ENCODE measurements at places on chromosomes 7 and 10.

DNA sequence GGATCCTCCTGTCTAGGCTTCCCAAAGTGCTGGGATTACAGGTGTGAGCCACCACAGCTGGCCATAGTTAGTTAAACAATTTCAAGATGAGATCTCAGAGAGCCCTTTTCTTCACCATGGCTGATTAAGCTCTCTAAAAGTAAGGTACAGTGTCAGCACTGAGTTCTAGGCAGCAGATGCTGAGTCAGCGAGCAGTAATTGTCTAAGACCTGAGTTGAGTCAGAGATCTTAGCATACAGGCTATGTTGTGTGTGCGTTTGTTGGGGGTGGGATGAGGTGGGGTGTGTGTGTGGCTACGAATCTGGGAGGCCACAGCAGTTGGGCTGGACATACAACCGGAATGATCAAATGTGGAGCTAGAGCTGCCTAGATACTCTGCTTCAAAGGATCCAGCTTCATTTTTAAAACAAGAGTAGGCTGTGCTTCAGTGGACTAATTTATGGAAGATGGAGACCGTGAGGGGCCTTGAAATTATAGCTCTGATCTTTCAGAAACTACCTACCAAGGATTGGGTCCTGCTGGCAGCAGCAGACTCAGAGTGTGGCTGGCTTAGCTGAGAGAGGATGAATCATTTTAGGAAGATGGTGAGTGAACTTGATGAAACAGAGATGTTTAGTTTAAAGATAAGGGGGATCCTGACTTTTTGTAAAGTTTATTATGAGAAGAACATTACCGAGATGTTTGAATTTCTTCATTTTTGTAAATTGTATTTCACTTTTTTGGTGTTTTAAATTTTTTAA, 17.5 kb upstream of the MTPN start:
- no peak for DNase-seq

DNA sequence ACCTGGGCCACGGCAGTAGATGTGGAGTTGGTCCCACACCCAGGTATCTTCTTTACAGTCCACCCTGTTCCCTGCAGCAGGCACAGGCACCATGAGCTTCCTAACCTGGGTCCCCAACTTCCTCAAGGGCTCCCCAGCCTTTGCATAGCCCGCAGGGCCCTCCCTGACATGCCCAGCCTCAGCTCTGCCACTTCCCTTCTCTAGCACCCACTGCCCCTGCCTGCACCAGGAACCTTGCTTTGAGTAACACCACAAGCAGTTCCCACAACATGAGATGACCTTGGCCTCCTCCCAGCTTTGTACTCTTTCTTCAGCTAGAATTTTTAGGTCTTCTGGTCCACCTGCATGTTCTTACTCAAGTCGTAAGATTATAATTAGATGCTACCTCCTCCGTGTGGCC, 92.2 kb upstream of the ZPBP start:
- no peak for DNase-seq

- DNase-seq = no peak
These were observed 165.5 kb downstream of the MAGI2 start for GRCh38 chr7:79287981-79288380.

GRCh38 chr7:131619336-131620305, 63.2 kb upstream of the PODXL start:
- peak; percentile 91 for DNase-seq

DNA sequence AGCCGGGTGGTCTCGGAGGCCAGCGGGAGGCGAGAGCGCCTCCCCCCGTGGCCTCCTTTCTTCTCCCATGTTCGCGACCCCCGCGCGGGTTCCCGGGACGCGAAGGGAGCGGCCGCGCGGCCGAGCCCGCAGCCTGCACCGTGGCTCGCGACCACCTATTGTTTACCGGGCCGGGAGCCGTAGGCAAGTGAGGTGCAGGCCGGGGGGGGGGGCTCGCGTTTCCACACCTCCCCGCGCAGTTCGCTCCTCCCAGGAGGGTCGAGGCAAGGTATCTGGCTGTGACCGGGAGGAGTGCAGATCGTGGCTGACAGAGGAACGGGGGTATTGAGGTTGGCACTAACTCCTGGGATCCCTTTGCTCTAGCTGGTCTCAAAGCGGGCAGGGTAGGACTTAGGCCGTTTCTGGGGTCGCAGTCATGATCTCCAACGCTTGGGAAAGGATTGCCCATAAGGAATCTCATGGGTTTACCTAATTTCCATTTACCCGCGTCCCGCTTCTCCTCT, 734 bp downstream of the PTPN12 start:
- DNase-seq = peak; percentile 72

GRCh38 chr7:13984831-13985685, 4.4 kb downstream of the ETV1 start:
- no peak for DNase-seq

DNA sequence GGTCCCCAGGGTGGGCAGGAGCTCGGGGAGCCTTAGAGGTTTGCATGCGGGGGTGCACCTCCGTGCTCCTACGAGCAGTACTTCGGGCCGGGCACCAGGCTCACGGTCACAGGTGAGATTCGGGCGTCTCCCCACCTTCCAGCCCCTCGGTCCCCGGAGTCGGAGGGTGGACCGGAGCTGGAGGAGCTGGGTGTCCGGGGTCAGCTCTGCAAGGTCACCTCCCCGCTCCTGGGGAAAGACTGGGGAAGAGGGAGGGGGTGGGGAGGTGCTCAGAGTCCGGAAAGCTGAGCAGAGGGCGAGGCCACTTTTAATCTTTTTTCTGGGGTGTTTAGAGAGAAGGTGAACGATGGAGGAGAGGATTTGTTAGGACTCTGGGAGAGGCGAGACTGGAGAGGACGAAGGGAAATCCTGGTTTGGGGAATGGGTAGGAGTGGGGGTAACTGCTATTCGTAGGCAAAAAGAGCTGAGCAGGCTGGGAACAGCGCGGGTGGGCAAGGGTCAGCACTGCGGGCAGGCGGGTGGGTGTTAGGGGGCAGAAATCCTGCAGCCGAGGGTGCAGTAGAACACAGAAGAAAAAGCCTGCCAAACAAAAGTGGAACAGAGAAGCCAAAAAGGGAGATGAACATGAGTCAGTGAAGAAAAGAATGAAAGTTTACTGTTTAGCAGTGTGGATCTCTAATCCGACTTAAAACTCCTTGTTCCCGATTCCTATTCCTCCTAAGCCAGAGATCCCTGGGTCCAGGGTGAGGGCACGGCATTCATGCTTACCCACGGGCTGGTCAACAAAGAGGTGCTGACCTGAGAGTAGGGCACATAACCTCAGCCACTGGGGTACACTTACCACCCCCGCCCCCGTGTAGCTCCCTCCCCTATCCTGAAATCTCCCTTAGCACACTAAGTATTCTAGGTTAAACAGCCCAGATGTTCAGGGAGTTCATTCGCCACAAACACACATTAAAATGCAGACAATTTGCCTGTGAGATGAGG, 26.9 kb downstream of the PRSS2 start:
- DNase-seq = no peak

DNA sequence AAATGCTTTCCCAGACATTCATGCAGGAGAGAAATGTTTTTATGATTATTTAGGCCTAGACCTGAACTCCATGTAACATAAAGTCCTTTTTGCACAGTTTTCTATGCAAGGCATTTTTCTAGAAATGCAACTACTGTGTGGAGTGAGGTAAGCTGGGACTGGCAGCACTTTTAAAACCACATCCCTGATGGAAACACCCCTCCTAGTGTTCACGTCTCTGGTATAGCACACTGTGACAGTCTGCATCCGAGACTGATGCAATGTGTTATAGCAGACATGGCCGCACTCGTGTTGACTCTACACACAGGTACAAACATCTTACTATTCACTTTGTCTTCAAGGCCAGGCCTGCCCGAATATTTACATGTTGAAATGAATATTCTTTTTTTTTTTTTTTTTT, 19.3 kb upstream of the ERCC6 start:
- DNase-seq = no peak

DNA sequence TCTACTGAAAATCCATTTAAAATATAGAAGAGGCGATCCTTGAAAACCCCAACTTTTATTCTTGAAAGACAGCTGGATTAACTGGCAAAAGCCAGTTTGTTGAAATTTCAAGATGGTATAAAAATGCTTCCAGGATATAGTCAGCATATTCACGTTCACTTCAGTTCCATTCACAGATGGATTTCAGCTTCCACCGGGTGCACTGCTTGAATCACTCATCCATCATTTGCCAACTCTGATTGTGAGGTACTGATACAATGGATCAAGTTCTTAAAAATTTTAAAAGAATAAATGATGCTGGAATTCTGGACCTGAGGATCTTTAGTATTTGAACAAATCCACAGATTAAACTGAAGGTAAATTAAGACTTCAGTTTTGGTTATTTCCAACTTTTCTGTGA, 2.4 kb downstream of the PURB start:
- no peak for DNase-seq

- no peak for DNase-seq
These were observed 41.2 kb downstream of the JMJD1C start for GRCh38 chr10:63424576-63424975.

DNA sequence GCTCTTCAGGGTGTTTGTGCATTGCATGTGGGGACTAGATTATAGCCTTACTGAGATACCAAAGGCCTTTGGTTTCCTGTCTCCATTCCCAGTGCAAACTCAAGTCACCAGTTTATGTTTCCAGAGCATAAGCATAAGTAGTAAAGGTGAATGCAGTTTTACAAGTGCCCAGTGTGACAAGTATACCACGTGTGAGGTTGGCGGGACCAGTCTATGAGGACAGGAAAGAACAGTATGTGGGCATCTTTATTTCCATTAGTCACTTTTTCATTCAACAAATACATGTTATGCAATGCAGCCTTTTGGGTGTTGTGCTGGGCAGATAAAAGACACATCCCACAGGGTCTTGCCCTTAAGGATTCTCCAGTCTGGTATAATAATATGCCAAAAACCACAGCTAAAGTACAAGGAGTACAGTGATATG, 146.5 kb downstream of the ARID5B start:
- DNase-seq = no peak

- DNase-seq = no peak
These were observed 515.7 kb downstream of the SORCS1 start for GRCh38 chr10:106648534-106649481.

GRCh38 chr7:38858259-38858884, 50.6 kb downstream of the VPS41 start:
- no peak for DNase-seq

GRCh38 chr7:130946114-130946513, 212.1 kb upstream of the KLF14 start:
- DNase-seq = no peak

DNA sequence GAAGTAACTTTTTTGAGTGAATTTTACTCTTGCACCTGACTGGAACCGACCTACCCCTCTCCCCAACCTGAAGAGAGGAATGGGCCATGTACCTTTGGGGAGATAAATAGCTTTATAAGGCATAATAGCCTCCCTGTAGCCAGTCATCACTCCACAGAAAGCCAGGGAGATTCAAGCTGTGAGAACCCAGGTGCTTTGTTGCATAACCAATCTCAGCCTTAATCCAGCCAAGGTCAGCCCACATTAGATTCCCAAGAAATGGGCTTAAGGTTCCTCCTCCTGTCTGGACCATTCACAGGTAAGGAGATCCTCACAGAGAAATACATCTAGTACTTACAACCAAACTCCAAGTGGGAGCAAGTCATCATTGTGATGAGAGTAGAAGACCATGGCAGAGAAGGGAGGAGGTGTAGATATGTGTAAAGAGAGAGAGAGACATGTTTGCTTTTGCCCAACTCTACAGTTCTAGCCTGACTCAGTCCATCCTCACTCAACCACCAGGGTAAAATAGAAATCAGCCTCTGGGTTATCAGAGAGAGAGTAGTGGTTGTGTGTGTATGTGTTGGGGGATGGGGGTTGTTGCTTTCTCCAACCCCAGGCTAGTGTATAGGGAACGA, 23.6 kb downstream of the SKIDA1 start:
- no peak for DNase-seq

GRCh38 chr10:3950676-3951275, 165.8 kb upstream of the KLF6 start:
- DNase-seq = no peak

DNA sequence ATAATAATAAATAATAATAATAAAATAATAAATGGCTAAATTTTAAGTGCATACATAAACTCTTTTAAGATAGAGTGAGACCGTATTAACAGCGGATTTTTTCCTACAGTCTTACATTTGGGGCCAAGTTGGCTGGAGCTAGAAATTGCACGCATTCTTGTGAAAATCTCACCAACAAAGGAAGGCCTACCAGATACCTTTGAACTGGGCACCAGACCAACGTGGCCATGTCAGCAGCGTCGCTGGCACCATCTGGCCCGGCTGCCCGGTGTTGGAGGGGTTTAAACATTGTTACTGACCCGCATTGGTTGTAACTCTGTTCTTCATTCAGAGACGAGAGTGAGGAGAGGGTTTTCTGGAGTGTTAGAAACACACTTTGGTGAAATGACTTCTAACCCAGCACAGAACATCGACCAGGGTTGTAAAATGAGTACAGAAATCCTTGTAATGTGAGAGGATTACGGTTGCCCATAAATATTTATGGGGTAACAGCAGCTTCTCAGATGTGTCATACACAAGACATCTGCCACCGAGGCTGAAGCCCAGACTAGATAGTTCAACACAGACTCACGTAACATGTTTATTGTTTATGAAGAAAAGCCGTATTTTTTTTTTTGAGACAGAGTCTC, 34.6 kb upstream of the UNCX start:
- DNase-seq = no peak

GRCh38 chr7:137692399-137692798, 154.4 kb downstream of the DGKI start:
- DNase-seq = no peak

DNA sequence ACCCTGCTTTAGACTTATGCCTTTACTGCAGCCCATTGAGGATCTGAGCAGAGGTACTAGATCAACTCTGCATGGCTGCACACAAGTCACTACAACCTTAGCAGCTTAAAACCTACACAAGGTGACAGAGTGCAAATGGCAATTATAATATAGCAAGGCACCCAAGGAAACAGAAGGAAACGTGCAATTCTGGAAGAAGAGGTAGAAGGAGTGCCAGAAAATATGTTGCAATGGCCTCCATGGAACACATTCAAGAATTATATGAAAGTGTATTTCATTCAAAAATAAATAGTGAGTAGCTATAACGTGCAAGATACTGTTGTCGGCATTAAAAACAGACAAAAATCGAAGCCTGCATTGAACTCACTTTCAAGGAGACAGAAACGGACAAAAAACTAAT, 2.9 kb upstream of the AKR1C8 start:
- no peak for DNase-seq

DNA sequence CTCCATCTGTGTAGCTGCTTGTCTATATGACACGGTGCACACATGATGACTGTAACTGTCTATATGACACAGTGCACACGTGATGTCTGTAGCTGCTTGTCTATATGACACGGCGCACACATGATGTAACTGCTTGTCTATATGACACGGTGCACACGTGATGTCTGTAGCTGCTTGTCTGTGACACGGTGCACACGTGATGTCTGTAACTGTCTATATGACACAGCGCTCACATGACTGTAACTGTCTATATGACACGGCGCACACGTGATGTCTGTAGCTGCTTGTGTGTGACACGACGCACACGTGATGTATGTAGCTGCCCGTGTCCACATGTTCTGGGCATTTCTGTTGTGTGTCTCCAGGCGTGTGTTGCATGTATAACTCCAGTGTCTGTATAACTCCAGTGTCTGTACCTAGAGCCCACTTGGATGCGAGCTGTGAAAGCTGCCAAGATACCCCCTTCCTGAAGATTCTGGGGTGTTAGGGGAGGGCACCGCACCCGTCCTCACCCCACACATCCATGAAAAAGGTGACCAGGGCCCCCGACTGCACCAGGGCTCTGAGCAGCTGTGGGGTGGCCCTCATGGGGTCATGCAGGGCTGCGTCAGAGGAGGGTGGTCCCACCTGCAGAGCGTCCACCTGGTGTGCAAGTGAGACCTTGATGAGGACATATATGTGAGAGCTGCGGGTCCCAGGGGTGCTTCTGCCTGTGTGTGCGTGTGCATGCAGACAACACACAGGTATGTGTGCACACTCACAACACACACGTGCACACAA, 137.9 kb downstream of the ELFN1 start:
- no peak for DNase-seq

Data from ELF-1 (cell line).